NCI-H82 (cell line): ENCODE measurements at places on chromosomes 3 and 15.

DNA sequence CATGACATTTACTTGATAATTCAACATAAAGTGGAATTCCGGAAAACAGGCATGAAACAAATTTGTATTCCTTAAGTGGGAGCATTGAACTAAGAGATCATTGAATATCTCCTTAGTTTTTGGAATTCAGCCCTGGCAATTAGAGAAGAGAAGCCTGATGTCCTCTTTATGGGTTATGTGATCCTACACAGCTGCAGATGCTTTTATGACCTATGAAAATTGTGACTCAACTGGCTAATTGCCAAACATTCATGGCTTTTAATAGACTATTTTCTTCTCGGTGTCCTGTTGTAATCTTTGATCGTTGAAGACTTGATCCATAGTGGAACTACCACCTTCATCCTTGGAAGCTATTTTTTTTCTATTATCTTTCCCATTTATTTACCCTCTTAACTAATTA is 46.1 kb downstream of the AGBL1 start:
- DNase-seq: no peak

- DNase-seq: no peak
Measured at GRCh38 chr15:39199076-39199475, 381.8 kb upstream of the THBS1 start.

DNA sequence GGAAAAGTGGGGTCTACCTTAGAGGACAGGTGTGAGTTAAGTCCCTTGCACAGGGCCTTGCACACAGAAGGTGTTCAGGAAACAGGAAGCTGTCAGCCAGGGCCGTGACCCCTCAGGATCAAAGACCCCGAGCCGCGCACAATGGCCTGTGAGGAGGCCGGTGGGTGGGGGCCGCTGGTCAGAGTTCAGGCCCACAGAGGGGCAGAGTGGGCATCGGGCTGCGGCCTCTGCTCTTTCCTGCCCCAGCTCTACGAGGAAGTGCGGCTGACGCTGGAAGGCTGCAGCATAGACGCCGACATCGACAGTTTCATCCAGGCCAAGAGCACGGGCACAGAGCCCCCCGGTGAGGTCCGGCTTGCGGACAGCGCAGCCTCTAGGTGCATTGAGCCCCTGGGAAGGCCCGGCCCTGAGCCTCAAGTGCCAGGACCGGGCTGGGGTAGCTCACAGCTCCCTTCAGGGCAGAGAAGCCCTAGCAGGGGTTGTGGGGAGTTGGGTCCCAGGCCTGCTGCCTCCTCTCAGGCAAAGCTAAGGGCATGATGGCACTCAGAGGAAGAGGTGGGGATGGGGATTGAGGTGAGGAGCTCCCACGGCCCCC is 37.2 kb downstream of the PSTPIP1 start:
- DNase-seq: no peak

DNA sequence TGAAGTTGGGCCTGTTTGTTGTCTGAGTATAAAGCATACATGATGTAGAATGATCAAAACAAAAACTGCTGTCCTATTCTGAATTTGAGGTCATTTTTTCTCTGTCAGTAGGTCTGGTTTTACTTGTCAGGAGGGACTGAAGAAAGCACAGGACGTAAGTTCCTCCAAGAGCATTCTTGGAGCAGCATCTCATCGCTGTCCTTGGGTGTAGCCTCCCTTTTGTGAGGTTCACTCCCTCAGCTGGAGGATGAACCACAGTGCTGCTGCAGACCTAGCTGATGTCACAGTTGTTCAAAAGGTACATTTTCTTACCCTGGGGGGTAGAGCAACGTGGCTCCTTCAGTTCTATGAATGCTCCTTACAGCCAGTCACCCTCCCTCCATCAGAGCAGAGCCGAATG is 490.0 kb upstream of the TBL1XR1 start:
- DNase-seq: no peak

DNA sequence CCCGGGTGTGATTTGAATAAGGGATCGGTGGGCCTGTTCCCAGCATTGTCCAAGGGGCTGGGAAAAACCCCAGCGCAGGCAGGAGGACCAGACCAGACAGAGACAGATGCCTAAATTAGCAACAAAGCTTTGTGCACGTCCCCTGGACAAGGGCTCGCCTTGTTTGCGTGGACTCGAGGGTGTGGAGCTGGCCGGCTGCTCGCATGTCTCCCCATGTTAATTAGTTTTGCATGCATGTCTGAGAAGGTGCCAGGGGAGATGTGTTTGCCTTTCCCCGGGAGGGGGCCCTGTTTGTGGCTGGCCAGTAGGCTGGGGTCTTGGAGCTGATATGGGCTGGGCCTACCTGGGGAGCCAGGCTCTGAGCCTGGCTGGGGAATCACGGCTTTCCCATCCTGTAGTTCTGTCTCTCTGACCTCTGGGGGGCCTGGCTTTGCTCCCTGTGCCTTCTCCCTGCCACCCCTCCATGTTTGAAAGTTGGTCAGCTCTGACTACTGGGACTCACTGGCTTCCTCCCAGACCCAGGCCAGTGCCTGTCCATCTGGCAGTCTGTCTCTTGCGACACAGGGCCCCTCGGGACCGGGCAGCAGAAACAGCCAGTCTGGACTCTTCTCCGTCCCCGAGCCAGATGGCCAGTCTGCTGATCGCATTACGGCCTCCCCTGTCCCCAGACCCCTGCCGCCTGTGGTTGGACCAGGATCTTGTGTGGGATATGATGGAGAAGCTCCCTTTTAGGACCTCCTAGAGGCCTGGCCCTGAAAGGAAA is 55.4 kb upstream of the POLG start:
- DNase-seq: peak; percentile 75

DNA sequence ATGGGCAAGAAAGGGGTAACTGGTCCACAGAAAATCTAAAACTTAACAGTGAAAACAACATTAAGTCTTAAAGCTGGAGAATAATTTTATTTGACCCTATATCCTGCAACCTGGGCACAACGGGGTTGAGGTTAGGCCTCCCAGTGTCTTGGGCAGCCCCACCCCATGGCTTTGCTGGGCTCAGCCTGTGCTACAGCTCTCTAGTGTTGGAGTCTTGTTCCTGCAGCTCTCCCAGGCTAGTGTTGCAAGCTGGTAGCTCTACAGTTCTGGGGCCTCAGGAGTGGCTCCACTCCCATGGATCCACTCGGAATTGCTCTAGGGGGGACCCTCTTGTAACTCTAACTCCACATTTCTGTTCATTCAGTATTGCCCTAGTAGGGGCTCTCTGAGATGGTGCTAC is 24.9 kb upstream of the GNB4 start:
- DNase-seq: peak; percentile 17

GRCh38 chr3:176697284-176697889 is 499.9 kb downstream of the TBL1XR1 start:
- peak; percentile 13 for DNase-seq

DNA sequence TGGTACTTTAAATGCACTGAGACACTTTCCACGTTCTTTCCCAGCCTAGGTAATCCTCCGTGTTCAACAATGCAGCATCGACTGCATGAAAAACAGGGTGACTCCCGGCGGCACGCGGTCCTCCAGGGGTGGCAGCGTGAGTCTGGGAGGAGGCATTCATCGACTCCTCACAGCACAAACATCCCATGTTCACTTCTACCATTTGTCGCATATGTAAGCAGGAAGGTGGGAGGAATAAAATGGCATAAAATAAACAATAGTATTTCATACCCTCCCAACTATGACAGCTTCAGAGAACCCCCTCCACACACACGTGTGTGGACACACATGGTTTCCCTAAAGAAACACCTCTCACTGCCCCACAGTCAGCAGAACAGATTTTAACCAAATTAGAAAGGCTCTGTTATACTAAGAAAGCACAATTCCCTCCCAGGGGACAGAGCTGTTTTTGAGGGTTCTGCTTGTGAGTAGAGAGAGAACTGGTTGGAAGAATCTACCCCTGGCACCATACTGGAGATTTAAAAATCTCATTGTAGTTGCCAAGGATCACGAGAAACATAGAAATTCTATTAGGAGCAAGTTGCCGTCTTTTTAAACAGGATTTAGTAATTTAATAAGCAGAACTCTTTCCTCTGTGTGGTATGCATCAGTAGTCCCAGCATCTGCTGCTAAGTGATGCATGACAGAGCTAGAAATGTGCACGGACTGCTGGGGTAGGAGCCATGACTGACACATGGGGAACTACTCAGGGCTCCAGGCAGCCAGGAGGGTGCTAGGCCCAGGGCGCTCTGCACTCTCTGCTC is 6.0 kb downstream of the FAM43A start:
- DNase-seq: peak; percentile 76

DNA sequence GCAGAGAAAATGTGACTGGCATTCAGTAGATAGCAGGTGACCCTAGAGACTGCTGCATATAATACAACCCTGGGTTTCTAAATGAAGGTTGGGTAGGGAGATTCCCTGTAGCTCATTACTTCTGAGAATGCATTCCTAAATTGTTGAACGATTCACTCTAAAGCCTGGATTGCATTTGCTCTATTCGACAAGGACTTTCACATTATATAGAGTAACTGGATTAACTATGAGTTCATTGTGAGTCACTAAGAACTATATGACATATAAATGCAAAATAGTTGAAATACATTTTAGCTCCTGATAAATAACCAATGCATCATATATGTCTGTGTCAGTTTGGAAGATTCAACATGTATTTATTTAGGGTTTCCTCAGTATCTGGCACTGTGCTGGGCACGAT is 294.7 kb upstream of the CCDC54 start:
- DNase-seq: no peak

DNA sequence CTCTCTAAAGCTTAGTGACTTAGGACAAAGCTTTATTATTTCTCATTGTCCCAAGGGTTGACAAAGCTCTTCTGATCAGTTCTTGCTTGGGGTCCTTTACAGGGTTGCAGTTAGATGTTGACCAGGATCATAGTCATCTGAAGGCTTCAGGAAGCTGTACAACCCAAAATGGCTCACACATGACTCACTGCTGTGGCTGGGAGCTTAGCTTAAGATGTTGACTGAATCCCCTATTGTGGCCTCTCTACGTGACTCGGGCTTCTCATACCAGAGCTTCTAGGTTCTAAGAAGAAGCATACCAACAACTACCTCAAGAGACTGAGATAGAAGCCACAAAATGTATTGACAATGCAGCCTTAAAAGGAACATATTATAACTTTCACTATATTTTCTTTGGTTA is 569.6 kb upstream of the ROBO2 start:
- DNase-seq: no peak

GRCh38 chr15:74327756-74328155 is 39.7 kb downstream of the CYP11A1 start:
- no peak for DNase-seq

GRCh38 chr15:76187163-76187562 is 124.1 kb downstream of the ETFA start:
- no peak for DNase-seq

GRCh38 chr3:69729147-69729919 is 9.9 kb upstream of the MITF start:
- no peak for DNase-seq

DNA sequence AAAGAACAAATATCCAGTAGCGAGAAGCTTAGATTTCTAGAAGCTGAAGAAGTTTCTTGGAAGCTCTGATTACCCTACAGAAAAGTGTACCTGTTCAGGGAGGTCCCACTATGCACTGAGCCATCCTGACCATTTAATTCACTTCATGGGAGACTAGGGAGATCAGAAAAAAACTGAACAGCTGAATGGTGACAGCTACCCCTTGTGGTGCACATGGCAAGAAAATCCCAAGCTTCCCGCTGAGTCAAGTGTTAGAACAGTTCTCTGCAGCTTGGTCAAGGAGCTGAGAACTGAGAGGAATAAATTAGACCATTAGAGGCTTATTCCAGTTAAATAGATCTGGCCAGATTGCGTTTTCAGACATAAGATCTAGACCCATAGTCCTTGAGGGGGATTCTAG is 197.2 kb upstream of the VEPH1 start:
- DNase-seq: peak; percentile 45

- no peak for DNase-seq
Measured at GRCh38 chr15:101329309-101329863, 34.3 kb upstream of the SNRPA1 start.

DNA sequence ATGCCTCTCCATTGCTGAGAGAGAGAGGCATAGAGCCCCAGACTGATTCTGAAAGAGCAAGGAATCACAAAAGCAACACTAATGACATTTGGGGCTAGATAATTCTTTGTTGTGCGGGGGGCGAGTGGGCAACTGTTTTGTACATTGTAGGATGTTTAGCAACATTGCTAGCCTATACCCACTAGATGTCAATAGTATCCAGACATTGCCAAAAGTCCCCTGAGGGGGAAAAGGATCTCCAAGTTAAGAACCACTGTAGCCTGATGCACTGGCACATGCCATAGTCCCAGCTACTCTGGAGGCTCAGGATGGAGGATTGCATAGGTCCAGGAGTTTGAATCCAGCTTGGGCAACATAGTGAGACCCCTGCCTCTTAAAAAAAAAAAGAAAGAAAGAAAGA is 22.8 kb upstream of the GOLM2 start:
- DNase-seq: no peak

DNA sequence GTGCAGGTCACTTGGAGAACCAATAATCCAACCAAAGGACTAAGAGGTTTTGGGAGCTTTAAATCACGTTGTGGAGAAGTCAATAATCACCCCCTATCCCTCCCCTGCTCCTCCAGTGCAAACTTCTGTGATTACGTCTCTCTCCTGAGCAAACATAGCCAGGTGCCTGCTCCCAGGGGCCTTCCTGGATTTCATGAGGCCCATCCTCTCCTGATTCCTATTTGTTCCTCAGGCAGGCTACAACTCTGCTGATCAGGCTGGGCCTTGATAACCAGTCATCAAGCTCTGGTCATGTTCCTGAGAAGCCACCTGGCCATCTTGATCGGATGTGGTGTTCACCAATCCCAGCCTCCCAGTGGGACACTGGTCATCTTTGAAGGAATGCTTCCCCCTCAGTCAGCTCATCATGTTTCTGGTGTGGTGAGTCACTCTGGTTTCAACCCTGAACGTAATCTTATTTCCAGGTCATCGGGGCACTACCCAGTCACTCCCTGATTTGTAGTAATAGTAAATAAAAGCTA is 2.9 kb upstream of the ZNF710 start:
- peak; percentile 42 for DNase-seq

- DNase-seq: no peak
Measured at GRCh38 chr15:56293495-56294292, 50.0 kb upstream of the RFX7 start.

DNA sequence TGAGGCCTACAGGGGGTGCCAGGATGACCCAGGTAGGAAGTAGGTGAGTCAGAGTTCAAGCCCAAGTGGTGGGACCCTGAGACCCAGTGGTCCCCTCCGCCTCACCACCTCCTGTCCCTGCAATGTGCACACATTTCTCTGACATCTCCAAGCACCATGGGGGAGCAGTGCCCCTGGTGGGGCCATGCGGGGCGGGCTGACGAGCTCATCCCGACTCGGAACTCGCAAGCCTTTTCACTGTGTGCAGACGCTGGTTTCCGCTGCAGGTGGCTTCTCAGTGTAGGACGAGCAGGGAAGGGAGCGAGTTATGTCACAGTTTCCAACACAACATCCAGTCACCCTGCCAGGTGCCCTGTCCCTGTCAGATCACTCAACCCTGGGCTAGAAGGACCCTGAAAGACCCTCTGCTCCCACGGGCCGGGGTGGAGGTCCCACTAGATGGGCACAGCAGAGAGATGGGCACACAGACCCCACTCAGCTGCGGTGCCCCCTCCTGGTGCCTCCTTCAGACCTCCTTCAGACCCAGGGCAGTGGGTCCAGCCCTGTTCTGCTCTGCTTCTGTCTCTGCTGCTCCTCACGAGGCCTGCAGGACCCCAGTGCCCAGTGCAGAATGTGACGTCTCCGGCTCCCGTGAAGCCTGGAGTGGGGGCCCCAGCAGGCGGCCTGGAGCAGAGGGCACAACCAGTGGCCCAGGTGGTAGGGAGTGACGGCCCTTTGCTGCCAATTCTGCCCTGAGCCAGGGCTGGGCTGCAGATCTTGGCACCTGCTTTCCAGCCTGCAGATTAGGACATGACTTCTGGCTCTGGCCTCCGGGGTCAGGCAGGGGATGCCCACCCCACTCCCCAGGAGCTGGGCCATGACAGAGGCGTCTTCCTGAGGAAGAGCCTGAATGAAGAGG is 102.0 kb upstream of the RPL32 start:
- no peak for DNase-seq

- no peak for DNase-seq
Measured at GRCh38 chr3:129256270-129256669, 6.9 kb downstream of the COPG1 start.
